ENCODE measurements at places on chromosomes 6 and 20.

DNA sequence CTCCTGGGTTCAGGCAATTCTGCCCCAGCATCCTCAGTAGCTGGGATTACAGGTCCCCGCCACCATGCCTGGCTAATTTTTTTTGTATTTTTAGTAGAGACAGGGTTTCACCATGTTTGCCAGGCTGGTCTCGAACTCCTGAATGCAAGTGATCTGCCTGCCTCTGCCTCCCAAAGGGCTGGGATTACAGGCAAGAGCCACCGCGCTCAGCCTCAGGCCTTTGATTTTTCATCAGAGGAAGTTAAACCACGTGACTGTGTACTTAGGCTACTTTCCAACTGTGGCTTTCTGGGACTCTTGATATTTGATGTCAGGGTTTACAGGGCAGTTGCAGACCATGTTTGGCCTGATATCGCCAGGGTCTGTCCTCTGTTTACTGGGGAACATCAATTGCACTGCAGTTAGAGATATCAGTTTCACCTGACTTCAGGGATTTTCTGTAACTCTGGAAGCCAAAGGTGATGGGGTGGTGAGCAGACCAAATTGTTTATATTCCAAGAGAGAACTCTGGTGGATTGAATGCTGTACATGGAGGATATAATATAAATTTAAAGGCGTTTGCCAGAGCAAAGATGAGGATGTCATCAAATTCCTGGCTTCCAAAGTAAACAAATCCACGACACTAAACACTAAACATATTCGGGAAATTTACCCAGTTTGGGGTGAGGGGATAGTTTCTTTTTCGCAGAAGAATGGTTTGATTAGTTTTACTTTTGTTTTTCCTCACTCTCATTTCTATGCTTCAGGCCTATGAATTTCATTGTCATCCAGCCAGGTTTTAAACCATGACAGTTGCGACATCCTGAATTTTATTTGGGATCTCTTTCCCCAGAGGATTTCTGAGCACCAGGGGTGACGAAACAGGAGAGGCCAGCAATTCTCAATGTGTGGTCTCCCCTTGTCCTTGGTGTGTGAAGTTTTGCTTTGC, 4.2 kb downstream of the PSMF1 start:
- no peak for DNase-seq

- DNase-seq: no peak
Measured at GRCh38 chr6:39887692-39888450, 46.4 kb downstream of the MOCS1 start.

GRCh38 chr20:54123587-54124180, 50.1 kb downstream of the CYP24A1 start:
- DNase-seq: no peak

DNA sequence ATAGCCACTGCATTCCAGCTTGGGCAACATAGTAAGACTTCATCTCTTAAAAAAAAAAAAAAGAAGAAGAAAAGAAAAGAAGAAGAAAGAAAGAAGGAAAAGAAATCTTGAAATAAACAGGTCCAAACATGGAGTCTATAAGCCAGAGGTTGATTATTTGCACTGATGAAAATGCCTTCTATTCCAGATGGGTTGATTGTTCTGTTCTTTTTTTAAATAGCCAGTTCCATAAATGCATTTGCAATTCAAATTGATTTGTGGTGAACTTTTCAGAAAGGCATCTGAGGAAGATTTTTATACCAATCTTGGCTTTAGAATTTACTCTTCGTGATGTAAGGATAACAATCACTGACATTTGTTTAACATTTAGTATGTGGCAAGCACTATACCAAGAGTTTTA, 243.8 kb upstream of the PLN start:
- DNase-seq: no peak

GRCh38 chr20:33400812-33401183, 521 bp downstream of the CDK5RAP1 start:
- no peak for DNase-seq

DNA sequence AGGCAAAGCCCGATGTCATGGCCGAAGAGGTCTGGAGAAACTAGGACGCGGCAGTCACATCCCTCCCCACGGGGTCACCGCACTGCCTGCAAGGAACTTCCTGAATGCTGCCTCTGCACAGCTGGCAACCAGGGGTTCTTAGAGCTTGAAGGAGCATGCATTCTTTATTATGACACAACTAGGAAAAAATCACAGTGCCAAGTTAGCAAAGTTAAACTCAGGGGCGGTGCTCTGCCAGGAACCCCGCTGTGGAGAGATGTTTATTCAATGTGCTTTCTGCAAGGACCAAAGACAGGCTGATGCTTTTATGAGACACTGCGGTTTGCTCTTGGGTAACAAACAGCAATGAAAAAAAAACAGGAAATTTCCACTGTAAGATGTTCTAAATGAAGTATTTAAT, 287.3 kb upstream of the FOXQ1 start:
- DNase-seq: no peak

DNA sequence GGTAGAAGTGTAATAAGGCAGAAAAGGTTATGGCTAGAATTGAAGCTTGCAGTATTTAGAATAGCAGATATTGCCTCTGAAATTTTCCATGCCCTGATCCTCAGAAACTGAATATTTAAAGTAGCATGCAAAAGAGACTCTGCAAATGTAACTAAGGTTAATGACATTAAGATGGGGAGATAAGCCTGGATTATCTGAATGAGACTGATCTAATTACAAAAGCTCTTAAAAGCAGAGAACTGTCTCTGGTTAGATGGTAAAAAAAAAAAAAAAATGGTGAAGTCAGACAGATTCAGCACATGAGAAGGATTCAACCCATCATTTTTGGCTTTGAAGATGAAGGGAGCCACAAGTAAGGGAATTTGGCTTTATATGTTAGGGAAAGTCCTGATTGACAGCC, 503.7 kb upstream of the IRAK1BP1 start:
- DNase-seq: no peak

All from stimulated activated CD4-positive, alpha-beta T cell treated with anti-CD3 and anti-CD28 coated beads, Interleukin-15, amount 100 ng/mL, for 1 hour (primary cell).